ENCODE measurements at places on chromosomes 1 and 21.

- no peak for DNase-seq
These were observed 1.8 kb downstream of the PLPP3 start for GRCh38 chr1:56577406-56578137.

GRCh38 chr1:188295157-188295556, 1466.4 kb downstream of the PLA2G4A start:
- no peak for DNase-seq

GRCh38 chr1:1176931-1177330, 3.3 kb downstream of the TTLL10 start:
- no peak for DNase-seq

- DNase-seq: no peak
These were observed 20.4 kb downstream of the CAMK1G start for GRCh38 chr1:209603877-209604276.

DNA sequence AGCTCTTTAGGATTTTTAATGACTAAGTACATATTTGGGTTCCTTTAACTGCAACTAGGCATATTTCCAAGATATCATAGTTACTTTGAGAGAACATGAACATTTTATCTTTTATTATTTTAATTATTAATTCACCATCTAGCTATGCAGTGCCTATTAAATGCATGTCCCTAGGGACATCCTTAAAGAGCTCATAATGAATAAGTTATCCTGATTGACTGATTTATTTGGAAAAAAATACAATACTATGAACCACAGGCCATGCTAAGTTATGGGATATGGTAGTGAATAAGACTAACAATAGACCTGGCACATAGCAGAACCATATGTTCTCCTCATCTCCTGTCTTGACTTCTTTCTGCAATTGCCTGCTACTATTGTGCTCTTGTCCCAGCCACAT, 16.4 kb upstream of the C1orf105 start:
- DNase-seq: no peak

GRCh38 chr1:117819301-117819700, 110.1 kb downstream of the GDAP2 start:
- DNase-seq: no peak

GRCh38 chr1:68620571-68620970, 123.7 kb upstream of the DEPDC1 start:
- DNase-seq: no peak

GRCh38 chr21:36575306-36575705, 95.4 kb upstream of the CLDN14 start:
- no peak for DNase-seq

- no peak for DNase-seq
These were observed 5.9 kb downstream of the FNDC10 start for GRCh38 chr1:1593834-1594601.

DNA sequence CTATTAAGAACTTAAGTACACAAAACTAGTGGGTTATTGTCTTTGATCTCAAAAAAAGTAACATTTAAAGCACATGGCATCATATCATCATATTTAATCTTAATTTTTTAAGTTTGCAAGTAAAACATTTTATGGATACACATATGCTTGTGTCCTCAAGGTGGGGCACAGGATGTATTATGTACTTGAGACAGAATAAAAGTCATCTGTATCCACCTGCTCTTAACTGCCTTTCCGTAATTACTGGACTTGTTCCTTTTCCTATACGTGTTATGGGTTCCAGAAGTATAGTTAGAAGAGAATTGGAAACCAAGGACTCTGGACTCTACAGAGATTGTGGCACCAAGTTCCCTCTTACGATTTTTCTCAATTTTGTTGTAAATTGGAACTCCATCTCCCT, 79.4 kb downstream of the FCRL5 start:
- no peak for DNase-seq

GRCh38 chr1:3910857-3911845, 11.1 kb upstream of the C1orf174 start:
- DNase-seq: peak; percentile 75

DNA sequence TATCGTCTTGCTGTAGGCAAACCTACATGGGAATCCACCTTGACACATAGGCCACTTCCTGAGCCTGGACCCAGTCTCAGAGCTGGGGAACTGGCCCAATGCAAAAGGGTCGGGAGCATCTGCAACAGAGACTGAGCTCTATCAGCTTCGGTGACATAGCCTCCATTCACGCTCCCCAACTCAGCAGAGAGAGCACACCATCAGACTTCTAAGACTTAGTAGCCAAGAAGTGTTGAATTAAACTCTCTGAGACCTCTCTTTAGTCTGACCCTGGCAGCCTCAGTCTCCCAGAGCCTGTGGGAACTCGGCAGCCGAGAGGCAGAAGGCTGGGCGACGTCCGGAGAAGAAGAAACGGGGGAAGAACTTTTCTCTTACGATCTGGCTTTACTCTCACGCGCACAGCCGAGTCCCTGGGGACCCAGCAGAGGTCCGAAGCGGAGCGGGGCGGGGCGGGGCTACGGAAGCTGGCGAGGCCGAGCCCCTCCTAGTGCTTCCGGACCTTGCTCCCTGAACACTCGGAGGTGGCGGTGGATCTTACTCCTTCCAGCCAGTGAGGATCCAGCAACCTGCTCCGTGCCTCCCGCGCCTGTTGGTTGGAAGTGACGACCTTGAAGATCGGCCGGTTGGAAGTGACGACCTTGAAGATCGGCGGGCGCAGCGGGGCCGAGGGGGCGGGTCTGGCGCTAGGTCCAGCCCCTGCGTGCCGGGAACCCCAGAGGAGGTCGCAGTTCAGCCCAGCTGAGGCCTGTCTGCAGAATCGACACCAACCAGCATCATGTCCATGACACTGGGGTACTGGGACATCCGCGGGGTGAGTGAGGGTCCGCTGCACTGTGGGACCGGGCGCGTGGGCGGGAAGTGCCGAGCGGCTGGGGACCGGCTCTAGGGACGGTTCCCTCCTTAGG, at the start of gene GSTM4:
GSTM4 (plus strand) TSS at position 485 of the 905 bp plus-strand sequence; CDS start at position 776, 291 bp downstream.
- peak; percentile 26 for DNase-seq

GRCh38 chr1:165915480-165915879, 88.1 kb downstream of the UCK2 start:
- no peak for DNase-seq

DNA sequence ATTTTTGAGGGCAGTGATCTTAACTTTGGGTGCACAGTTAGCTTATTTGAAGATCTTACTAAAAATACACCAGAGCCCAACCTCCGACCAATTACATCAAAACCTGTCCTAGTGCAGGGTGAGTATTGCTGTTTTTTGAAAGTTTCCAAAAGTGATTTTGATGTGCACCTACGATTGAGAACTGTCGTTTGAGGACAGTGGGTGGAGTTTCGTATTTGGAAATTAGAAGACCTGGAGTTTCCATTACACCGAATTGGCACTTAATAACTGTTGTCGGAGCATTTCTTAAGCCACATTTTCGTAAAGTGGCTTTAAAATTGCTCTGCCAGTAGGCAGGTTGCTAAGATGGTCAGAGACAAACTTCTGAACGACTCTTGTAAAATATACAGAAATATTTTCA, 1.1 kb downstream of the SOD1 start:
- DNase-seq: no peak

GRCh38 chr1:24896176-24896575, 33.9 kb downstream of the RUNX3 start:
- no peak for DNase-seq

DNA sequence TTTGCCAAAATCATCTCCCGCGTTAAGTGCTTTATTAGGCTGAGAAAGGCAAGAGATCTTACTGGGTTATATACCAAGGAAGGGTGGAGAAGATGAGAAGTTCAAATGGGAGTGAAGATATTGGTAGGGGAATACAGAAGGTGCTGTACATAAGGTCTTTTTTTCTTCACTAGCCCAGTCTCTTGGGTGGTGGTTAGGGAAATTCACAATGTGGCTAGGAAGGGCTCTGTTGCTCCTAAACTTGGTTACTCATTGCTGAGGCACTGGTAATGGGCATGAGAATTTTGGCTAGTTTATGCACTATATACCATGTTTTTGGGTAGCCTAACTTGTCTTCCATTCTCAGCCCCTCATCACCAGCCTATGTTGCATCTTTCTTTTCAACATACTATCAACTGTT, 50.6 kb downstream of the LHX4 start:
- DNase-seq: no peak

- no peak for DNase-seq
These were observed 27.8 kb downstream of the NME7 start for GRCh38 chr1:169339773-169340172.

DNA sequence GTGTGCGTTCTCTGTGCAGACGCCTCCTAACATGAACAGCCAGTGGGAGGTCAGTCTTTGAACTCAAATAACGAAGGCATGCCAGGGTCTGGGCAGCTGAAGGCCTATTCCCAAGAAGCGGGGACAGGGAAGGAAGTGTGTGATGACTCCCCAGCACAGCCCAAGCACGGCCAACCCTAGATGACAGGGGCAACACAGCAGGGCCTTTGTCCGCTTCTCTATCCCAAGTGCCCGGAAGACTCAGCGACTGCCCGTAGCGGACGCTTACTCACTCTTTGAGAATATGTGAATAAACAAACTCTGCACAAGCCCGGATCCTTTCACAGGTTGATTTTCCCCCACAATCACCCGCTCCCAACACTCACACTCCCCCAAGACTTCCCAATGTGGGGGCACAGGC, 11.2 kb downstream of the C1orf198 start:
- no peak for DNase-seq

- no peak for DNase-seq
These were observed 64.7 kb downstream of the SETD4 start for GRCh38 chr21:35995522-35996088.

DNA sequence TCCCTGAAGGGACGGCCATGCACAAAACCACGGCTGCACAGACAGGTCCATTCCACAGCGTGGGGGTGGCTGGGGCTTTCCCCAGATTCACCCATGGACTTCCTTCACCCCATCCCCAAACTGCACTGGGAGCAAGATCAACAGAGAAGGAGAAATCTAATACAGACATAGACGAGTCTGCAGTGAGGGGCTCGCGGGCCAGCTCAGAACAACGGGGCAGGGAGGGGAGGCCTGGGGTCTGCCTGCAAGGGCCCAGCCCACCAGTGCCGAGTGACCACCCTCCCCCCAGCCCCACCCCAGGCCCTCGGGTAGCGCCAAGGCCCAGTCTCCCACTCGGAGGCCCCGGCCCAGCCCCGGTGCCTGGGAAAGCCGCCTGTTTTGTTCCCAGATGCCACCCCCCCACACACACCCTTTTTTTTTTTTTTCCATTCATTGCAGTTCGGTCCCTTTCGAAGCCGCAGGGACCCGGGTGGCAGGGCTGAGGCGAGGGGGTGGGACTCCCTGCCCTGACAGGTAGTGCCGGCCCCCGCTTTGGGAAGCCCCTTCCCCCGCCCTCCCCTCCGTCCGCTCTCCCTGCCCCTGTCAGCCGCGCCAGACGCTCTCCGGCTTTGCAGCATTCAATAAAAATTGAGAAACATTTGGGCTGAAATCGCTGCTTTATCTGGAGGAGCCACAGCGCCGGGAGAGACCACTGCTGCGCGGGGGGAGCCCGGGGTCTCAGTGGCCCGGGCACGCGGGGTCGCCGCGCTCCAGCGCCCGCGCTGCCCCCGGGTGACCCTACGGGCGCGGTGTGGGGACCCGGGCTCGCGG, 543 bp upstream of the EPHB2 start:
- no peak for DNase-seq

- no peak for DNase-seq
These were observed 263.1 kb downstream of the GRIK3 start for GRCh38 chr1:36771240-36771639.

GRCh38 chr1:23456226-23456625, 27.8 kb downstream of the ASAP3 start:
- DNase-seq: no peak

- DNase-seq: no peak
These were observed 9.2 kb downstream of the TP53BP2 start for GRCh38 chr1:223836586-223836985.

DNA sequence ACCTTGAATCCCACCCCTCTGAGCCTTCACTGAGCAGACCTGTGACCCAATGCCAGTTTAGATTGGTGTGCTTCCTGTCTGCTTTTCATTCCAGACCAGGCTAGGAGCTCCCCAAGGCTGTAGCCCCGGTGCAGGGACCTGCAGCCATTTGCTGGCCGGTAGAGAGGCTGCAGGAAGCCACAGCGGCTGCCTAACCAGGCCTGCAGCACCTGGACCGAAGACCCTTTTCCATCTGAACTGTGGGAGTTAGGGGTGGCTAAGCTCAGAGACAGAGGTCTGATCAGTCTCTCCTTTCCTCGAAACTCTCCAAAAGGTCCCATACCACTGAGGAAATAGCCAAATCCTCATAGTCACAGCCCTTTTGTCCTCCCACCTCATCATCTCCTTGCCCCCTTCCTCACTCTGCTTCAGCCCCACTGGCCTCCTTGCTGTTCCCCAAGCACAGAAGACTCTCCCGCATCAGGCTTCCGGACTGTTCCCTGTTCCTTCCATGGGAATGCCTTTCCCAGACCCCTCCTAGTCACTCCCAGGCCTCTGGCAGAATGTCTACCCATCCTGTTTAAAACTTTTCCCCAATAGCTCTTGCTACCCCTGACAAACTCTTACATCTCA, 674 bp upstream of the TTC4 start:
- no peak for DNase-seq

GRCh38 chr21:37757606-37758376, 158.5 kb downstream of the KCNJ6 start:
- no peak for DNase-seq

GRCh38 chr1:18464665-18465050, 16.1 kb upstream of the KLHDC7A start:
- no peak for DNase-seq

DNA sequence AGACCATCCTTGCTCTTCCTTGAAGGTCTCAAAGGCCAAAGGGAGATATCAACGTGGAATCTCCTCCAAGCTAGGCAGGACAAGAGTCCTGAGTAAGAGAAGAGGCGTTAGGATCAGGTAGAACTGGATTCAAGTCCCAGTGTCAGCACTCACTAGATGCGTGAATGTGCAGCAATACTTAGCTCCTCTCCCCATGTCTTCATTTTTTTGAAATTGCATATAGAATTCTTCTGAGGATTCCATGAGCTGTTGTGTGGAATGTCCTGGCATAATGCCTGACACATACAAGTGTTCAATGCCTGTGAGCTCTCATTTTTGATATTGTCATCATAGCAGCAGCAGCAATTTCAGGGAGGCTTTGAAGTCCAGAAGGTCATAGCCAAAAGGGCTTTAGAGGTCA, 333.2 kb downstream of the KCNH1 start:
- no peak for DNase-seq

- no peak for DNase-seq
These were observed 87.5 kb downstream of the IER5 start for GRCh38 chr1:181175955-181176354.

- DNase-seq: no peak
These were observed 13.1 kb downstream of the S100A10 start for GRCh38 chr1:151980287-151981177.

GRCh38 chr1:35509558-35509957, 47.6 kb downstream of the KIAA0319L start:
- no peak for DNase-seq

DNA sequence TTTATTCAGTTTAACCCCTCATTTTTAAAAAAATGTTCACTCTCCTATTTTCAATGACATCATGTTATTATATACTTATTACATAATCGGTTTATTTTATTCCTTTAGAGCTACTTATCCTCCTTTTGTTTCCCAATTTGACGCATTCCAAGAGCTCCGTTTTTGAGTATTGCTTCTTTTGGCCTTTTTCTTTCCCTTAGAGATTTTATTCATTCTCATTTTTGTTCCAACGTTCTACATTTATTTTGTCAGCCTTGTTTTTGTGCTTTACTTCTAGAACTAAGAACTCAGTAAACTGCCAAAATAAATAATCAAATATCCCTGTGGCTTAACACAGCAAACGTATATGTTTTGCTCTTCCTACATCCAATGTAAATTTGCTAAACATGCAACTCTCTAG, 769.1 kb downstream of the NCAM2 start:
- no peak for DNase-seq

Data from CD4-positive, alpha-beta T cell (primary cell).